ENCODE measurements at places on chromosomes 5 and 9.

DNA sequence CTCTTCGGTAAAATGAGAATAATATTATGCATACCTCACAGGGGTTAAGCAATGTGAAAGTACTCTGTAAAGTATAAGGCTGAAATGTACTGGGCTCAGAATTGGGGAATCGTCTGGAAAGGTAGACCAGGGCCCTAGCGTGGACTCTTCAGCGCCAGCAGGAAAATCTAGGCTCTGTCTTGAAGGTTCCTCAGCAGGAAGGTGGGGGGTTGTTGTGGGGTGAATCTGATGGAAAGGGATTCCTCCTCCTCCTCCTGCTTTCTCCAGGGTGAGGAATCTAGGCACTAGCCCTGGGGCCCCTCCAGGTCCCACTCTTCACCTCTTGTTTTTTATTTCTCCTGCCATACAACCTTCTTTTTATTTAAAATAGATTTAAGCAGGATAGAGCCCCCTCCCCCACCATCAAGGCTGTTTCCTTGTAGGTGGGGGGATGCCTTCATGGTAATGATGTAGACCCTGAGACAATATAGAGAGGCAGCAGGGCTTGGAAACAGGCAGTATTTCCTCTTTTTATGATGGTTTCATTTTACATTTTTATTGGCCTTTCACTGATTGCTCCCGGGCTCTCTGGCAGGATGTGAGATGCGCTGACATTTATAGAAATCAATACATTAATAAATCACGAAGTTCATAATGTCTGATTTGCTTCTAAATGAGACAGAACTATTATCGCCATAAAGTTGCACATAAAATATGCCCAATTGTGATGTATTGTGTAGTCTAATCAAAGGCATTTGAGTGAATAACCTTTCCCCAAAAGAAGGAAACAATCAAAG is 78.9 kb upstream of the GABRP start:
- no peak for DNase-seq

GRCh38 chr5:5887833-5888232 is 465.4 kb downstream of the ICE1 start:
- no peak for DNase-seq

DNA sequence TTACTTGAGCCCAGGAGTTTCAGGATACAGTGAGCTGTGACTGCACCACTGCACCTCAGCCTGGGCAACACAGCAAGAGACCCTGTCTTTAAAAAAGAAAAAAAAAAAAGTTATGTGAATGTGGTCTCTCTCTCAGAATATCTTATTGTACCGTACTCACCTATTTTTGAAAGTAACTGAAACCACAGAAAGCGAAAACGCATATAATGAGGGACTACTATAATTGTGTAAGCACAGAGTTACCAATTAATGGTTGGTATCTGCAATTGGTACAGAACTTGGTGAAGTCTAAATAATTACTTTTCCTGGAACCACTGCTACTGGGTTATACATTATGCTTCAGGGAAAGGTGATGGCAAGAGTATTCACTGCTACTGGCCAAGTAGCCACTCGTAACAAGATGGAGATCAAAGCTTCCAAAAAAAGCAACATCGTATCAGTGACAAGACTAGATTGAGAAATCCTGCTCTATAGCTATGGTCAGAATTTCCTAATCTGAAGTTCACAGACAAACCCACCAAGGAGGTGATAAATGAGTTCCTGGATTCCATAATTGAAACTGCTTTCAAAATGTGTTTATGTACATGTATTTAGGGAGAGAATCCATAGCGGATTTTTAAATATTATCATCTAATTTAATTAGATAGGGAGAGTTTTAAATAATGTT is 82.7 kb downstream of the NR6A1 start:
- no peak for DNase-seq

- DNase-seq, result no peak
These were observed 612.6 kb downstream of the PSAT1 start for GRCh38 chr9:78909566-78909965.

GRCh38 chr5:61280205-61280604 is 51.9 kb upstream of the ZSWIM6 start:
- DNase-seq, result peak; percentile 32

- peak; percentile 65 for DNase-seq
These were observed 5.9 kb downstream of the DMRTA1 start for GRCh38 chr9:22452415-22453010.

- DNase-seq, result no peak
These were observed 1163.8 kb downstream of the TAF11L14 start for GRCh38 chr5:18798058-18798457.

GRCh38 chr5:54621709-54622108 is 104.2 kb downstream of the SNX18 start:
- DNase-seq, result no peak

DNA sequence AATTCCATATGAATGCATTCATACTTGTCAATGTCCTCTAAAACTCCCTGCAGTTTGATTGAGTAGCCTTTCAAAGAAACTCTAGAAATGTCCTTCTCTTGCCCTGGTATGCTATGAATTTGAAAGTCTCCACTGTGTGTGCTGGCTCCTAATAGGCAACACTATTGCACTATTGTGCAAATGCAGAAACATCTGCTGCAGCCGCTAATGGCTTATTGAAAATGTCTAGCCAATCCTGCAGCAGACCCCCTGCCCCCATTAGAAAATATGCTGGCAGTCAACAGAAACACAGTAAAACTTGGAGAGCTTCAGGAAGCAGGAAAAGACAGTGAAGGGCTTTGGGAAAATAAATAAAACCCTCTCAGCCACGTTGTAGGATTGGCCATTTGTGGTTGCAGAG is 87.3 kb upstream of the GRAMD2B start:
- DNase-seq, result no peak

GRCh38 chr5:180090769-180091546 is 19.4 kb upstream of the RNF130 start:
- DNase-seq, result peak; percentile 35

- no peak for DNase-seq
These were observed 13.3 kb downstream of the CDC26 start for GRCh38 chr9:113261917-113262671.

GRCh38 chr9:120690372-120690771 is 23.9 kb downstream of the MEGF9 start:
- no peak for DNase-seq

- no peak for DNase-seq
These were observed 67.1 kb upstream of the UNC5A start for GRCh38 chr5:176743136-176743861.

GRCh38 chr5:54909911-54910870 is 75.2 kb downstream of the ESM1 start:
- DNase-seq, result no peak

DNA sequence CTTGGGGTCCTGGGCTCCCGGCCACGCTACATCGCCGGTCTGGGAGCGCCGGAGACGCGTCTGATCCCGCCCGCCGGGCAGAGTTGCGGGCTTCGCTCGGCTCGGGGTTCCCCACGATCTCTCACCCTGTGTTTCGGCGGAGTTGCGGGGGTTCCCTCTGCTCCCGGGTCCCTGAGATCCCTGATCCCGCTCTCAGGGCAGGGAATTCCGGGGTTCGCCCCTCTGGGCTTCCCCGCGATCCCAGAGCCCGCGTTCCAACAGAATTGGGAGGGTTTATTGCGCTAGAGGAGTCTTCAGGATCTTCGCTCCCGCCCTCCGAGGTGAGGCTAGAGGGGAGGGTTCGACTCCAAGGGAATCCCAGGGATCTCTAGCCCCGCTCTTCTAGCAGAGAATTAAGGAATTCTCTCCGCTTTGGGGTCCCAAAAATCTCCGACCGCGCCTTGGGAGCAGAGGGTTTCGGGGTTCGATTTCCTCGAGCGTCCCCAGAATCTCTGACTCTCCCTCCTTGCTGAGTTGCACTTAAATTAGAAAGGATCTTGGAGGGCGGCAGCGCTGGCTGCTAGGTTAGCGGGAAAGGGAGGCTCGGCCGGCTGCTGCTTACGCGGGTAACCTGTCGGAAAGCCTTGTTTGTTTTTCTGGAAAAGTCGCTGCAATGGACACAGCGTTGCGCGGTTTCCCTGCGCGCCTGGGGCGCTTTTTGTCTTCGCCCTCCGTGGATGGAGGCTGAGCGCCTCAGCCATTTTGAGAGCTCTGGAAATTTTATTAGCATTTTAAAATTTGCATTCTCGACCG is 1.3 kb downstream of the DMRT1 start:
- DNase-seq, result peak; percentile 5

DNA sequence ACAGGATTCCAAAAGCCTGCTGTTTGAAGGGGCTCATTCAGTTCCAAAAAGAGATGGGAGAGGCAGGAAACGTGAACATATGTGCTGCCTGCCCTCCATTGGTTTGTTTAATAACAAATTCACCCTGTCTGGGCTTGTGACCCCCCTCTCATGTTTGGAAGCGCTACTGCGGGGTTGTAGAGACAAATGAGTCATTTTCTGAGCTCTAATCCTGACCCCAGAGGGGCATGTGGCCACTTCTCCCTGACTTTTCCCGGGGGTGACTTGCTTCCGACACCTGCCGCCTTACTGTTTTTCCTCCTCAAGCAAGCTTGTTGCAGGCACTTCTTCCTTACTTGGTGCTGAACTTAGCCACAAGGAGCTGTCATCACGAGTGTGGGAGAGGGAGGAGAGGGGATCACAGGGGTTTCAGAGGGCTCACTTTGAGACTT is 75.9 kb downstream of the LMNB1 start:
- DNase-seq, result no peak

DNA sequence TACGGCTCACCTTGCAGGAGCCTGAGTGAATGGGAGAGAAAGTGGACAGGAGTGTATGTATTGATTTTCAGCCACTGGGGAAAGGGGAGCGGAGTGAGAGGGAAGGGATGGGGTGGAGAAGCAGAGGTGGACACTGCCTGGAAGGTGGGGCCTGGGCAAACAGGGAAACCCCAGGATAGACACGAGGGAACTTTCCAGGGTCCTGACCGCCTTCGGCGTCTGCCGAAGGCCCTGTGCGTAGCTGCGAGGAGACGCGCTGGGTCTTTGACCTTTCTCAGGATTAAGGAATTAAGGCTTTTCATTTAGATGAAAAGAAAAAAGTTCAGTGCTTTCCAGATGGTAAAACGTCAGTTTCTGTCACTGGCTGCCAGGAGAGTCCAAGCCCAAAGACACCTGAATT is 134.6 kb upstream of the RAPGEF1 start:
- no peak for DNase-seq

GRCh38 chr5:77418162-77418561 is 74.0 kb downstream of the WDR41 start:
- no peak for DNase-seq

DNA sequence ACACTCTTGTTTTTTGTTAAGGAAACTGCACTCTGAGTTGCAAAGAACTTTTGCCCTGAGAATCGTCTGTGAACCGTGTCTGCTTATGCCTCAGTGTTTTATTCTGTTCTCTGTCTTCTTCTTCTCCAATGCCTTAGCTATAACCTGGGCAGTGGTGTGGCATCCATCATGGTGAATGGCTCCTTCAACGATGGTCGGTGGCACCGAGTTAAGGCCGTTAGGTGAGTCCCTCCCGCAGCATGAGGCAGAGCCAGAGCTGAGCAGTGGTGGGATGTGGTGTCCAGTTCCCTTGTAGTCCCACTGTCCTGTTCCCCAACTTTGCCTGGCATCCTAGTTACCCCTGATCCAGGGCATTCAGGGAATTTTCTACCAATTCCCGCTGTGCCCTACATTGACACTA is 98.3 kb downstream of the LIFR start:
- DNase-seq, result no peak

DNA sequence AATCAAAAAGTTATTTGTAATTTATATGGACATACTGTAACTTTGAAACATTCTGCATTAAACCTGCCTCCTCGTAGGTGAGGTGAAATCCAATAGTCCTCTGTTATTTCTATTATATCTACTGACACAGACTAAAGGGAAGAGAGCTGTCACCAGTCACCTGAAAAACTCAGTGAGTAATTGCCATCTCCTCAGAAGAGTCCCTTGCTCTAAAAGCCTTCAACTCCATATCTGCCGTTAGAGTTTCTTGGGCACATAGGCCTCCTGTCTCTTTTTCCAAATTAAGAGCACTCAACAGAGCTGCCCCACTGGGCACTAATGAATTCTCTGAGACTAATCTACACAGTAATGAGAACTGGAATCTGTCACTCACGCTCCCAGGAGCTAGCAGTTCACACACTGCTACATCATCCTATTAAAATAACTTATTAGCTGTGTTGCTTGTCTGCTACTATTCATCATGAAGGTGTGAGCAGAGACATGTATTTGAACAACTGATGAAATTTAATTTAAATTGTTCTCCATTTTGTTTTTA is 67.3 kb upstream of the VCAN start:
- no peak for DNase-seq

- DNase-seq, result no peak
These were observed 5.6 kb downstream of the FER start for GRCh38 chr5:108753331-108753730.

- DNase-seq, result no peak
These were observed 150.0 kb downstream of the NTRK2 start for GRCh38 chr9:84819491-84819991.

- DNase-seq, result no peak
These were observed 65.0 kb downstream of the MLLT3 start for GRCh38 chr9:20557285-20557684.

DNA sequence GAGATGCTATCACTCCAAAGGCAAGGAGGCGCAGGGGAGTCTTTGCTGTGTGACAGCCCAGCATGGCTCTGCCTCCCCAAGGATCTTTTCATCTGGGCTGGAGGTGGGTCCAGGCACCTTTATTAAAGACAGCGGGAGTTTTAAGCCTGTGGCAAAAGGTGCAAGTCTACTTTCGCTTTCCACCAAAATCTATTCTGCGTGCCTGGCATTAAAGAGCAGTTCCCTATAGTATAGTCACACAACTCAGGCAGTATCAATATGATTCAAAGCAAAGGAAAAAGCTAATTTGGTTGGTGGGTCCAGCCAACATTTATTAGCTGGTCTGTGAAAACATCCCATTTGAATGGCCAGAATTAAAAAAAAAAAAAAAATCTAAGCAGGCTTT is 398.7 kb downstream of the EBF1 start:
- no peak for DNase-seq

DNA sequence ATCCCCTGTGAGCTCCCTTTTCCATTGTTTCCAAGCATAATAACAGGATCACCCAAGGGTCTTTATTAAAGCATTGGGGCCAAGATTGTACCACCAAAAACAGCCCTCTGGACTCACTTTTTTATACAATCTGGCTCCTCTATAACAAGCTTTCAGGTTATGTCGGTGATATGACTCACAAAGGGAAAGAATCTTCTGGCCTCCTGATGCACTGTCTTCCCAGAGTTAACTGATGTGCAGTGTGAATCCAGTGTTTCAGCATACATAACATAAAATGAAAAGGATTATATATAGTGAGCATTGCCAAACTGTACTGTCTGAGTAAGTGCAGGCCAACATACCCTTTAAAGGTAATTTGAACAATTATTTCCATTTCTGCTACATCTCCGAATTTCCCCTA is 33.9 kb upstream of the MAN2A1 start:
- DNase-seq, result no peak

- no peak for DNase-seq
These were observed 22.0 kb downstream of the HSD17B3 start for GRCh38 chr9:96279932-96280331.

DNA sequence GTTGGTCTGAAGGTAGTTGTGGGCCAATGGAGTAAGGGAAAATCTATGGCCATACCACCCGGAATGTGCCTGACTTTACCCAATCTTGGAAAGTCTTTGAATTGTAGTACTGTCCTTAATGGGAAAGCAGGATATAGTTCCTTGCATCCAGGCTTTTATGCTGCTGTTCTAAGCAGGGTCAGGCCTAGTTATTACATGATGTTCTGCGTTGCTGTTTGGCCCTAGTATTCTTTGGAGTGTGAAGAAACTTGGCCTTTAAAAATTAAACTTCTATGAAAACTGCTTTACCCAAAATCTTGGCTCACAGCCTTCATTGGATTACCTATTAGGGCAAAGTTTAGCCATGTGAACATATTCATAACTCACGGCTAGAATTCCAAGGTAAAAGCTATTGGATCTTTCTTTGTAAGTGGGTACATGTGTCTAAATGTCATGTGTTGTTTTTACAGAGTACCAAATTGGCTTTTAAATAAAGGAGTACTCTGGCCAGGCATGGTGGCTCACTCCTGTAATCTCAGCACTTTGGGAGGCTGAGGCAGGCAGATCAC is 211.1 kb downstream of the DTWD2 start:
- no peak for DNase-seq

Data from activated CD4-positive, alpha-beta T cell treated with anti-CD3 and anti-CD28 coated beads for 48 hours (primary cell).